BJ (cell line): ENCODE measurements at places on chromosomes 11 and 22.

DNA sequence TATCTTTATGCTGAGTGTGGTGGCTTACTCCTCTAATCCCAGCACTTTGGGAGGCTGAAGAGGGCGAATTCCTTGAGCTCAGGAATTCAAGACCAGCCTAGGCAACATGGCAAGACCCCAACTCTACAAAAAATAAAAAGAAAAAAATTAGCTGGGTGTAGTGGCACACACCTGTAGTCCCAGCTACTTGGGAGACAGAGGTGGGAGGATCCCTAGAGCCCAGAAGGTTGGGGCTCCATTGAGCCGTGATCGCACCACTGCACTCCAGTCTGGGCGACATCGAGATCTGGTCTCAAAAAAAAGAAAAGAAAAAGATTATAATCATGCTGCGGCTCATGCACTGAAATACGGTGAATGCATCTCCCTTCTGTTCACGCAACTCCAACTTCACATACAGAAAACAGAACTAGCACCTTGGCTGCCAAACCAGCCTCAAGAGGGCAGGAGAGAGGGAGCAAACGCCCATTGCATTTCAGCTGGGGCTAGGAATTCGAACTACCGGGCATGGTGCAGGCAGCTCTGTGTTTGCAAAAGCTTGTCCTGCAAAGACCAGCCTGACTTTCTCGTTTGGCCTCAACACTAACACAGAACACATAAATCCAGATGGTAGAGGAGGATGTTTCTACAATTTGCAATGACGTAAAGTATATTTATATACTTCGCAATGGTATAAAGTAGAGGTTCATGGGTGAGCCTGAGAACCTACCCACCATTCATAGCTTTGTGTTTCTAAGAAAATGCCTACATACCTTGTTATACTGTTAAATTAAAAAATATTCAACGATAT lies 6.3 kb upstream of the SYNGR1 start:
- no peak for DNase-seq

GRCh38 chr11:34223021-34223813 lies 117.8 kb downstream of the NAT10 start:
- DNase-seq, result peak; percentile 62

- no peak for DNase-seq
Observed at GRCh38 chr22:48827904-48828555, 999.6 kb downstream of the BRD1 start.

DNA sequence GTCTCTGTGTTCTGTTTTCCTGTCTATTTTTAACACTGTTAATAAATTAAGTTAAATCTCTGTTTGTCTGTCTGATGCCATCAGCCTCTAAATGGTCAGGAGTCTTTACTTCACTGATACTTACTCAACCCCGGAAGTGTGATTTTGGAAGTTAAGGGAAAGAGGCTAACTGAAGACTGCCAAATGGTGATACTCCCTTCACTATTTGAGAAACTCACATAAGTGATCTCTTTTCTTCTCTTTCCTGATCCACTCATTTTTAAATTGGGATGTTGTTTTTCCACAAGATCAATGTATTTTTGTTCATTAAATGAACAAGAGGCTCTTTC lies 389 bp upstream of the CASP12 start:
- no peak for DNase-seq

DNA sequence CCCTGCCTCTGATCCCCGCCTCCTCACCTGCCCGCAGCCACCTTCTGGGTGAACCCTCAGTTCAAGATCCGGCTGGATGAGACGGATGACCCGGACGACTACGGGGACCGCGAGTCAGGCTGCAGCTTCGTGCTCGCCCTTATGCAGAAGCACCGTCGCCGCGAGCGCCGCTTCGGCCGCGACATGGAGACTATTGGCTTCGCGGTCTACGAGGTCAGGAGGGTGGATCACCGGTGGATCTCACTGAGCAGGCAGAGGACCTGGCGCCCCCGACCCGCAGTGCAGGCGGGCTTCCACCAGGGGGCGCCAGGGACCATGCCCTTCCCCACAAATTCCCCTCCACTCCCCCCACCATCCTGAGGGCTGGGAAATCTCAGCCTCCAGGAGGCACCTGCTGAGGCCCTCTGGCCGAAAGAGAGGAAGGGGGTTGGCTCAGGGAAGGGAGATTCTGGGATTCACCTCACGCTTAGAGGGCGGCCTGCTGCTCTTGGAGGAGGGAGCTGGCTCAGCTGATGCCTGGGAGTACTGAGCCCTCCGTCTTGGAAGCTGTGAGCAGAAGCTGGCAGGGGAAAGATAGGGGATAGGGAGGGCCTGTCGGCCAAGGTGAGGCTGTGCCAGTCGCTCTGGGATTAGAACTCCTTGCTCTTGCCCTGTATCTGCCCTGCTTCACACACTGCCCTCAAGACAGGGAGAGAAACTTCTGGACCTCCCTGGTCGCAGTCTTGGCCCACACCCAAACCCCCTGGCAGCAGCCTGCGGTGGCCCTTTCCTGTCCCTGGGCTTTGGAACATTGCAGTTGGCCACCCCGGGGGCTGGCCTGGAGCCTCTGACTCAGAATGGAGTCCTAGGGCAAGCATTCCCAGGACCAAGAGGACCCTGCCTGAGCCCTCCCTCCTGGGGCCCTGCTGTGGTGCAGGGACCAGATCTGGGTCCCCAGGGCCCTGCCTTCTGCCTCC lies 23.2 kb downstream of the CAPN1 start:
- no peak for DNase-seq
